Stimulated activated effector memory CD8-positive, alpha-beta T cell treated with anti-CD3 and anti-CD28 coated beads, Interleukin-12 subunit alpha, Interleukin-12 subunit beta, amount 100 ng/mL, for 72 hours (primary cell): ENCODE measurements at places on chromosomes 11 and 22.

DNA sequence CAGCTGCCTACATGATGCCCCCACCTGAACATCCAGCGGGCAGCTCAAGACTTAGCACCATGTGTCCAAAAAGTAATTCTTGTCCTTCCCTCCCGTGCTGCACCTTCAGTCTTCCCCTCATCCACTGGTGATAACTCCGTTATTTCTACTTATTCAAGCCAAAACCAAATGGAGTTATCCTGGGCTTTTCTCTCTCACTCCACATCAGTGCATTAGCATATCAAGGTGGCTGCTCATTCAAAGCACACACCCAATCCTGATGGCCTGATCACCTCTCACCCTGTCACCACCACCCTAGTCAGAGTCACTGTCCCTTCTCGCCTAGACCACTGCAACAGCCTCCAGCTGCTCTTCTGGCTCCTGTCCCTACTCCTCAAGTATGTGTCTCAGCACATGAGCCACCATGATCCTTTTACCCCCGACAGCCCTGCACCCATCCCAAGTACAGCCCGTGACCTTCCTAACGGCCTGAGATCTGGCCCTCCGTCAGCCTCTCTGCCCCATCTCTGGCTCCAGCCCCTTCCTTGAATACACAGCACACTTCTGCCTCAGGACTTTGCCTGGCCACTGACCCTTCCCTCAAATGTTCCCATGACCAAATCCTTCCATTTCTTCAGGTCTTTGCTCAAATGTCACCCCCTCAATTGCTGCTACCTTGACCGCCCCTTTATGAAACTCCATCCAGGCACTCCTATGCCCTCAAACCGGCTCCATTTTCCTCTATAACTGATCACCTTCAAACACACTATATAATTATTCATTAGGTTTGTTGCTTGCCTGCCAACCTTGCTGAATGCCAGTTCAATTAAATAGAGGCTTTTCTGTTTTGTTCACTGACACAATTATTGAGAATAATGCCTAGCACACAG, 19.7 kb upstream of the SLC25A1 start:
- no peak for DNase-seq

- DNase-seq, result no peak
These were observed 3.3 kb downstream of the SYT7 start for GRCh38 chr11:61577383-61578118.

DNA sequence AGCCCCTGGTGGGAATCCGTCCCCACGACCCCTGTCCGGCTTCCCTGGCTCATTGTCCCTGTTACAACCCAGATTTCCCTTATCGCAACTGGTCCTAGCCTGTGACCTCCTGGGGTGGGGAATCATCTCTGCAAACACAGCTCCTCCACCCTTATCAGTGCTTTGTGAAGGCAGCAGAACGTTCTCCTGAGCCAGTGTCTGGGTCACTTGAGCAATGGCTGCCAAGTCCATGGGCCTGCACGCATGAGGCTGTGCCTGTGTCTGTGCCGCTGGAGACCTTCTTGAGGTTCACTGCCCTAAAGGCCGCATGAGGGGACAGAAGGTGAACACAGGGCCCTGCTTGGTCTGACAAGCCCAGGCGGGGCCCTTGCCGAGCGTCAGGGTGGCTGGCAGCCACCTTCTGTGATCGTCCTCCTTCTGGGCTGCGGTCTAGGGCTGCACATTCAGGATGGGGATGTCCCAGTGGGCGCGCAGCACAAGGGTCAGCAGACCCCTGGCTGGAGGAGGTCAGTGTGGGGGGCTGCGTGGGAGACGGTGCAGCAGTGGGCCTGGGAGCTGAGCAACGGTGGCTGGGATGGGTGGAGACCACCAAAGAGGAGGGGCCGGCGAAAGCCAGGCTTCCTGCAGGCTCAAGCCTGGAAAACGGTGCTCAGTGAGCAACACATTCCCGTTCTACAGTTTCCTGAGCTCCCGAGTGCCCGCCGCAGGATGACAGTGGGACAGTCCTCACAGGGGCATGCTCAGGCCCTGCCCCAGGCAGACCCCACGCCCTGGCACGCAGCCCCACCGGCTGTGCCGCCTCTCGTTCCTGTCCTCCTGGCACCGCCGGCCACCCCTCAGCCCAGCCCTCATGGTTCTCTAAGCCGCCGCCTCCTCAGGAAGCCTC, 74.1 kb downstream of the CDKN1C start:
- no peak for DNase-seq

DNA sequence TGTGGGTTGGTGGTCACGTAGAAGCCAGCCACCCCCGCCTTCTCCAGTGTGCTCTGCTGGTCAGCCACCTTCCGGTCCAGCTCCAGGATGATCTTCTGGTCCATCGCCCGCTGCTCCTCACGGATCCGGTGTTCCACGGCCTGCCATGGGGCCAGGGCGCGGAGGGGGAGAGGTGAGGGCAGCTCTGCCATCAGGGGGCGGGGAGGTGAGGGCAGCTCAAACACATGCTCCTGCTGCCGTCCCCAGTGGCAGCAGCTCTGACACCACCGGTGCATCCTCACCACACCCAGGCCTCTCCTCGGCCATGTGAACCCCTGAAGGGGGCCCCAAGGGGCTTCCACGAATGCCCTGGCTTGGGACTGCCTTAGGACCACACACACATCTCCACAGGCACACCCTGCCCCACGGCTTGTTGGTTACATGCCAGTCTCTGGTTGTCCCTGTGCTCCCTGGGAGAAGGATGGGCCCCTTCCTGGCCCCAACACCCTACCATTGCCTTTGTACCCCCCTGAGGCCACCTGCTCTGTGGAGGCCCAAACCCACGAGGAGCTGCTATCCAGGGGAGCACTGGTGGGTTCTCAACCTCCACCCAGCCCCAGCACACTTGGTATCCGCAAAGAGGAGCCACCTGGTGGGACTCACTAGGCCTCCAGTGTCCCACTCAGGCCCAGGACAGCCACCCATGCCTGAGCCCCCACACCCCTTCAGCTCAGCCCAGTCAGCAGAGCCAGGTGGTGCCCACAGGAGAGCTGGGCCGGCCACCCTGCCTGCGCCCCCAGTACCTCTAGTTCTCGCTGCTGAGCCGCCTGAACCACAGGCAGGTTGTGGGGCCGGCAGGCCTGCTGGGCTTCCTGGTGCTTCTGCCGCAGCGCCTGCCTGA, 4.3 kb downstream of the DGCR6L start:
- DNase-seq, result peak; percentile 46

DNA sequence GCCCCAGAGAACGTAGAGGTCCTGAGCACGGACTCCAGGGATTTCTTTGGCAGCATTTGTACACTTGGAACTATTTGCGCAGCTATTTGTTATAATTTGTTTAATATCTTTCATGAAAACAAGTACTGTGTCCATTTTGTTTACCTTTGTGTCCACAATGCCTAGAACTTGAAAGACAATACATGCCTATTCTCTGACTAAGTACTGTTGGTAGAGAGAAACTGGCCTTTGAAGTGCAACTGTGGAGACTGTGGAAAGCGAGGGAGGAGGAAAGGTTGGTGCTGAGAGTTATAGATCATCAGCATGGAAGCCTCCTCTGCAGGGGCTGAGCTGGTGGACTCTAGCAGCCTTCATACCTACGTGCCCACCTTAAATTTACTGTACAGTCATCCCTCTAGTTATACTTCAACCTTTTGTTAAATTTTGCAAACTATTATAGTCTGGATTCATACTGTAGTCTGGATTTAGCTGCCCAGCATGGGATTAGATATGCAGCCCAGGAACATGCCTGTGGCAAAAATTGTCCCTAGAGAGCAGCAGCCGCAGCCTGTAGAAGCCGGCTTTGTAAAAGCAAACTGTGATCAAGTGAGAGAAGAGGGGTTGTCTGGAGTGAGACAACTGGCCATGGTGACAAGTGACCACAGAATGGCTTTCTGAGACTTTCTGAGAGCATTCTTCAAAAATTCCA, 24.2 kb upstream of the YAP1 start:
- no peak for DNase-seq

DNA sequence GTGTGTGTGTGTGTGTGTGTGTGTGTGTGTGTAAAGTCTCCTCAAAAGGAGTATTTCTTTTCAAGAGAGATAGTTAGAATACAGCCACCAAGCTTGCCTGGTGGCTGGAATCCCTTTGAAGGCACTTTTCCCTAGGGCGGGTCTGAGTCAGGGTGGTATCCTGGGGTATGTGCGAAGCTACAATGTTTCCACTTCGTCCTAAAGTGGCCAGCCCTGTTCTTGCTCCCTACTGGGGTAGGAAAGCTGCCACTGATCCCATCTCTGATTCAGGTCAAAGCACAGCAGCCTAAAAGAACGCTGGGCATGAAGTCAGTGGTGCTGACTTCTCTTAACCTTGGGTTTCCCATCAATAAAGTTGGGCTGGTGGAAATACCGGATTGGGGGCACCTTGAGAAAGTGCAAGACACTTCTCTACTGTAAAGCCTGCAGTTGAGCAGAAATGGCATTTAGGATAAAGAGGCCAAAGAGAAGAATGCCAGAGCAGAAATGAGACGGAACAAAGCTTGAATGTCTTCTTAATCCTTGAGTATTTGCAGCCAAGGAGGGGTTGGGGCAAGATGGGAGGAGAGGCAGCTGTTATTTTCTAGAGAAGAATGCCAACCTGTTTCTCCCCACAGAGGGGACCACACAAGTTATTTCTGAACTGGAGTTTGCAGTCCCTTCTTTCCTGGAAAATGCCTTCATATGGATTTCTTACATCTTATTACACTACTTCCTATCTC, 35.3 kb downstream of the ZNRF3 start:
- no peak for DNase-seq

DNA sequence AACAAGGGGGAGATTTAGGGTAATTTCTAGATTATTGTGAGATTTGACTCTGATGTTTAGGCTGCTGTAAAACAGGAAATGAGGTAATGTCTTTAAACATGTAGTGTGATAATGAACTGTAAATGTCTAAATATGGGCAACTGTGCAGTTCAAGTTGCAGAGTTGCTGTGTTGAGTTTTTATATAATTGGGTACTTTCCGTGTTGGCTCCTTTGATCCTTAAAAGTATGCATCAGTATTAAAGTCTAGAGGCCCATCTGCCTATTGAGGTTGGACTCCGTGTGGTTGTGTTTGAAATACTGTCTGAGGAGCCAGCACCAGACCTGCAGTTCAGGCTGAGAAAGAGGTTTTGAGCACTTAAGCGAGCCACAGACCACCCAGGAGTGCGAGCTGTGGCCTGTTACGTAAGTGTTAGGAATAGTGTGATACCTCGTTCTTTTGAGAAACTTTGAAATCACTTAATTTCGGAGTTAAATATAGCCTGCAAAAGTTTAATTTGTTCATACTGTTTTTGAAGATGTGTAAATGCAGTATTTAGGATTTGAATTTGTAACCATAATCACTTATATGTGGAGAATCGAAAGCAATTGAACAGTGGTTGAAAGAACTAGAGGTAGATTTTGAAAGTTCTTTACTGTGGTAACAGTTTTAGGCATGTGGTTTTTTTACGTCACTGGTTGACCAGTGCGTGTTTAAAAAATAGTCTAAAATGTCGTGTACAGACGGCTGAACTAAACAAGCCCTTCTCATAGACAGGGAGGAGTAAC, 9.0 kb downstream of the FAM118A start:
- peak; percentile 80 for DNase-seq

DNA sequence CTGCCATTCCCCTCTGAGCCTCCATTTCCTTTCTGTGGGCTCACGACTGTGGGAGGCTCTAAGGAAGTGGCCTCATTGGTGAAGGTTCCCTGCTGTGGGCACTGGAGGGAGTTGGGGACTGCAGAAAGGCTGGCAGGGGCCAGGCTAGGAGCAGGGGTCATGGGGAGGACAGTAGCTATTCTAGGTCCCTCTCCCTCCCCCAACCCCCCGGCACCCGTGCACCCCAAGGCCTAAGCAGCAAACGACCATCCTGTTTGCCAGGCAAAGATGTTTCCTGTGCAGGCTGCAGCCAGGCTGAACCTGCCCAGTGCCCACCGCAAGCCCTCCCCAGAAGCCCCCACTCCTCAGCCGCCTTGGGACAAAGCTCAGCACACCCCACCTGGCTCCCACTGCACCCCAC, 189.4 kb downstream of the MN1 start:
- DNase-seq, result no peak

- DNase-seq, result no peak
These were observed 4.1 kb upstream of the B4GALNT4 start for GRCh38 chr11:364991-365725.

DNA sequence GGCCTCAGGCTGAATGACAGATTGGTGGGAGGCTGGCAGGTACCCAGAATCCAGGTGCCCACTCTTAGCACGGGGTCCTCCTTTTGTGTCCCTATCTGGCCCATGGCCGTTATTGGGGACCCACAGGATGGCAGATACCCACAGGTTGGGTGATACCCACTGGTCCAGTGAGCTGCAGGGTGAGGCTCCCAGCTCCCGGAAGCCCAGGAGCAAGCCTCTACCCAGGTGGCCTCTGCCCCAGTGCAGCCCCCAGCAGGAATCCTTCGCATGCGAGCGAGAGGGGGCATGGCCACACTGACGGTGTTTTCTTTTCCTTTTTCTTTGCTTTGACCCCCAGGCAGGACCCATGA, 116.1 kb downstream of the PHF21B start:
- no peak for DNase-seq

DNA sequence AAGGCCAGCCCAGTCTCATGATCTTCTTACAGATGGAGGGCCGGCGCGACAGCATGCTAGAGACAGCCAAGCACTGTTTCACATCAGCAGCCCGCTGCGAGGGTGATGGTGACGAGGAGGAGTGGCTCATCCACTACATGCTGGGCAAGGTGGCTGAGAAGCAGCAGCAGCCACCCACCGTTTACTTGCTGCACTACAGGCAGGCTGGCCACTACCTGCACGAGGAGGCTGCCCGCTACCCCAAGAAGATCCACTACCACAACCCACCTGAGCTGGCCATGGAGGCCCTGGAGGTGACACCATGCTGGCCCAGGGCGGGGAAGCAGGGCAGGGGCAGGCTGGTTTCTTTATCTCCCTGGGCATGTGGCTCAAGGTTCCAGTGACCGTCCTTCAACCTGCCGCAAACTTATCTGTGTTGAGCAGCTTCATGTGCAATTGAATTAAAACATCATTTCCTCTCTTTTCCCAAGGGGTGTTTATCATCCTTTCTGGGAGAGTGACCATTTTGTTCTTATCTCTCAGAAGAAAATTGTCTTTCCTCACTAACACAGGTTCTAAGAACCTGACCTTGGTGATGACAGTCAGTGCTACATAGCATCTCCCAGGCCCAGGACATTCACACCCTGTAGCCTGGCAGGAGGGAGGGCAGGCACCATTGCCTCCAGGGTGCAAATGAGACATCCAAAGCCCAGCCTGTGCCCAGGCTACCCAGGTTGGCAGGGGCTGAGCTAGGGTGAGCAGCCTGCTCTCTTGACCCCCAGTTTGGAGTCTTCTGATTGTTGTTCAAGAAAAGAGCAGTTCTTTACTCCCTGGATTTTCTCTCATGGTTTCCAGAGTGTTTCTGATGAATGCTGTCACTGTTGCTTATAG, 80.7 kb downstream of the CABIN1 start:
- DNase-seq, result no peak
